CD4-positive, alpha-beta T cell treated with Interleukin-1 beta for 1 hour (primary cell): ENCODE measurements at places on chromosomes 5 and 9.

DNA sequence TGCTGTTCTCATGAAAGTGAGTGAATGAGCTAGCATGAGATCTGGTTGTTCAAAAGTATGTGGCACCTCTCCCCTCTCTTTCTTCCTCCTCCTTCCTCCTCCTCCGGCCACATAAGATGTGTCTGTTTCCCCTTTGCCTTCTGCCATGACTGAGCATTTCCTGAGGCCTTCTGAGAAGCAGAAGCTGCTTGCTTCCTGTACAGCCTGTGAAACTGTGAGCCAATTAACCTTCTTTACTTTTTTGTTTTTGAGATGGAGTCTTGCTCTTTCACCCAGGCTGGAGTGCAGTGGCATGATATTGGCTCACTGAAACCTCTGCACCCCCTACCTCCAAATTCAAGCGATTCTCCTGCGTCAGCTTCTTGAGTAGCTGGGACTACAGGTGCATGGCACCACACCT is 6.1 kb downstream of the S100Z start:
- peak; percentile 35 for DNase-seq

DNA sequence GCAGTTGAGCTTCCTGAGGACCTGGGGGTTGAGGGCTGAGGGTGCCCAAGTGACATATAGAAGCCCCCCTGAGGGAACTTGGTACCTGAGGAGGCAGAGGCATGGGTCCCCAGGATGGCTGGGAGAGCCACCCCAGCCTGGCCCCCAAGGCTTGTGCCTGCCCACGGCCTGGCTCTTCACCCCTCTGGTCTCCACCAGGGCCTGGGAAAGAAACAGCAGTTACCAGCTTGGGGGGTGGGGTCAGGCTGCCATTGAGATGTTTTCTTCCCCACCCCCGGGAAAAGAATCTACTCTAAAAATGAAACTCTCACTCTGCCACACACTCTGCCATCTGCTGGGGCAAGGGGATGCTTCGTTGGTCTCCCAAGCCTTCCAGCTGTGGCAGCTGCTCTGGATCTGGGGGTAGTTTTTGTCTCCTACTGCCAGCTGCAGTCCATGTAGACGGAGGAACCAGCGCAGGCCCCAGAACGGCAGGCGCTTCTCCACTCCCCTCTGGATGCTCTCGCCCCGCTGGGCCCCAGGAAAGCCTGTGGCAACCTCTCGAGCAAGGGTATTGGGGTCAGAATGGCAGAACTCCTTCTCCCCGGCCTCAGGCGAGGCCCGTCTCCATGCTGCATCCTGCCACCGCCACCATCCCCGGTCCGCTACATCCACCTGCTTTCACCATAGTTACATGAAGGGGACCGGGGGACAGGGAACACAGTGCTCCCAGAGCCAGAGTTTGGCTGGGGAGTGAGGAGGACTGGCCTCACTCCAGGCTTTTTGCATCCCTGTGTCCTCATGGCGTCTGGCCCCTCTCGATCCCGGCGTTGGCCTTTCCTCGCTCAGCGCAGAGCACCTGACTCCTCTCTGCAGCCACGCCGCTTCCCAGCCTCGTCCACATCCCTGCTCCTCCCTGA is 123.5 kb downstream of the DAB2IP start:
- DNase-seq: no peak

- DNase-seq: no peak
Observed at GRCh38 chr5:53469946-53470687, 10.3 kb upstream of the FST start.

- DNase-seq: no peak
Observed at GRCh38 chr9:84174486-84174885, 166.1 kb downstream of the SLC28A3 start.

GRCh38 chr9:133471551-133472276 is 7.2 kb downstream of the SLC2A6 start:
- DNase-seq: no peak
